Osteoblast (primary cell): ENCODE measurements at places on chromosomes 3 and 15. TPM values are rescaled to one million over a fixed set of nuclear protein-coding genes. Genes with fewer than 3 reads are reported as not detected.

The GRK7 gene
- total RNA-seq, result not detected in 2 replicates

- DNase-seq, result no peak
Measured at GRCh38 chr3:160695915-160696327, 19.0 kb downstream of the ARL14 start.

The PPARG gene
- total RNA-seq, result 7.2 and 9.4 TPM in 2 replicates

The CFAP100 gene
- total RNA-seq, result not detected in 2 replicates

DNA sequence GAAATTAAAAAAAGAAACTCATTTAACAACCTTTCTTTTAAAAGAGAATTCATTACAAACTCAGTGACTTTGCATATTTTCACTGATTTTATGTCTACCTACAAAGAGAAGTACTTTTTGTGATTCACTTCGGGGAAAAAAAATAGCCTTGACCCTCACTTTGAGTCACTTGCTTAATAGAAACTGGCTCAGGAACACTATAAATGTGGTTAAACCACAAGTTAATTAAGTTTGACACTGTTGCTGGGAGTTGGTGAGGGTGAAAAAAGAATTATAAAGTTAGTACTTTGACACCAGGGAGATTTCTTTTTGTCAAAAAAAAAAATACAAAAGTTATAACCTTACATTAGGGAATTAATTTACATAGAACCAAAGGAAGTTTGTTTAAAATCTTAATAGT lies 810.9 kb downstream of the NR2F2 start:
- DNase-seq, result no peak

The CHDH gene
- 0.72 and 0.88 TPM in 2 replicates for total RNA-seq

The LYSMD2 gene
- 3.3 and 4.7 TPM in 2 replicates for total RNA-seq

GRCh38 chr15:38658431-38658830 lies 93.8 kb upstream of the RASGRP1 start:
- DNase-seq, result no peak

The SLC9C1 gene
- not detected in 2 replicates for total RNA-seq

The ASB14 gene
- not detected in 2 replicates for total RNA-seq

DNA sequence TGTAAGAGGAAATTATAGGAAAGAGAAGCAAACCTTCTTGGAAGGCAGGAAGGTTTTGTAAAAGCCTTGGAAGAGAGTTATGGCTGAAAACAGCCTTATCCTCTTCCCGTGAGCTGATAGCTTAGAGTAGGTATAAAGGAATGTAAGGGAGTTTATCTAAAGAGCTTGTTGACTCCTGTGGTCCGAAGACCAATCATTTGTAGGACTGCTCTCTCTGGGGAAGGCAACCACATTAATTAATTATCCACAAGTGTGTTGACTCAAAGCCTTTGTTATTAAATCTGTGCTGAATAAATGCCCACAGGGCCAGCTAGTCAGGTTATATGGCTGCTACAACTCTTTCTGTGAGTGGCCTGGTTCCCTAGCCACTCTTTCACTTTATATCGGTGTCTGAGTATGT lies 452.1 kb upstream of the RASGRP1 start:
- peak; percentile 13 for DNase-seq

The SEMA3B gene
- 5.9 and 10.1 TPM in 2 replicates for total RNA-seq

The C3orf20 gene
- under 0.01 and 0.29 TPM in 2 replicates for total RNA-seq

DNA sequence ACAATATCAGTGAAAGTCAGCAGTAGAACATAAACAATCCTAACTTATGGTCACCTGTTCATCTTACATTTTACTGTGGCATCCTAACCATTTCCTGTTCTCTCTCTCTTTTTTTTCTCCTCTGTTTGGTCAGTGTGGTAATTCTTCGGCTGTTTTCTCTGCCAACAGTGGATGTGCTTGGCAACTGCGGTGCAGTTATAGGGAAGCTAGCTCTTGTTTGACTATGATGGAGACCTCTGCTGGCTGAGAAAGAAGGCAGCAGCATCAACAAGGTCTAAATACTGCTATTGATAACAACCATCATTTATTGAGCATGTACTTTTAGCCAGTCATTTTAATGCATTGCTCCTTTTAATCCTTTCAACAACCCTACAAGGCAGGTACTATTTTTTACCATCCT lies 723 bp upstream of the DRD3 start:
- no peak for DNase-seq

GRCh38 chr3:138800248-138800647 lies 34.5 kb downstream of the PIK3CB start:
- no peak for DNase-seq

- DNase-seq, result no peak
Measured at GRCh38 chr15:90394748-90395442, 6.9 kb downstream of the IQGAP1 start.

- no peak for DNase-seq
Measured at GRCh38 chr3:54360320-54360719, 238.0 kb downstream of the CACNA2D3 start.

DNA sequence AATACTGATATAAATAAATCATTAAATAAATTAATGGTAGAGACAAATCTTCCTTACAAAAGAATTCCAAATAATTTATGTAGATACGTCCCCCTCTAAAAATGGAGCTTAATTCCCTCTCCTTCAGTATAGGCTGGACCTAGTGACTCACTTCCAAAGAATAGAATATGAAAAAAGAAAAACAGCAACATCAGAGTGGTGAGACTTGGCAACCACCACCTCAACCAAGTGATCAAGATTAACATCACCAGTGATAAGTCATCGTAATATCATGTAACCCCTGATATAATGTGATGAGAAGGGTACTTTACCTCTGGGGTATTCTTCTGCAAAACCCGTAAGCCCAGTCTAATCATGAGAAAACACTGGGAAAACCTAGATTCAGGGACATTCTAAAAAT lies 13.4 kb downstream of the GOLGB1 start:
- DNase-seq, result no peak

The VGLL4 gene
- 58.0 and 68.8 TPM in 2 replicates for total RNA-seq

The SLC22A14 gene
- 0.29 and 0.36 TPM in 2 replicates for total RNA-seq

GRCh38 chr3:161020256-161020655 lies 84.9 kb downstream of the B3GALNT1 start:
- no peak for DNase-seq

DNA sequence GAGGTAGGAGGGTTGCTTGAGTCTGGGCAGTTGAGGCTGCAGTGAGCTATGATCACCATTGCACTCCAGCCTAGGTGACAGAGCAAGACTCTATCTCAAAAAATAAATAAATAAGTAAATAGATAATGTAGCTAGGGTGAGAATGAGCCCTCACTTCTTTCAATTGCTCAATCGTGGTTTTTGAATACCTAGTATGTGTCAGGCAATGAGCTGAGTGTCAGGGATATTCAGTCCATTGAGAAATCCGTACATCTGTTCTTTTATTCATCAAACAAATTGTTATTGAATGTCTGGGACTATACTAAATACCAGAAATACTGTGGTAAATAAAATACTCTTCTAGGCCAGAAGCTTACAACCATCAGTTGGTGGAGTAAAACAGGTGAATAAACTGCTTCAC lies 6.2 kb upstream of the ZNF148 start:
- DNase-seq, result no peak

DNA sequence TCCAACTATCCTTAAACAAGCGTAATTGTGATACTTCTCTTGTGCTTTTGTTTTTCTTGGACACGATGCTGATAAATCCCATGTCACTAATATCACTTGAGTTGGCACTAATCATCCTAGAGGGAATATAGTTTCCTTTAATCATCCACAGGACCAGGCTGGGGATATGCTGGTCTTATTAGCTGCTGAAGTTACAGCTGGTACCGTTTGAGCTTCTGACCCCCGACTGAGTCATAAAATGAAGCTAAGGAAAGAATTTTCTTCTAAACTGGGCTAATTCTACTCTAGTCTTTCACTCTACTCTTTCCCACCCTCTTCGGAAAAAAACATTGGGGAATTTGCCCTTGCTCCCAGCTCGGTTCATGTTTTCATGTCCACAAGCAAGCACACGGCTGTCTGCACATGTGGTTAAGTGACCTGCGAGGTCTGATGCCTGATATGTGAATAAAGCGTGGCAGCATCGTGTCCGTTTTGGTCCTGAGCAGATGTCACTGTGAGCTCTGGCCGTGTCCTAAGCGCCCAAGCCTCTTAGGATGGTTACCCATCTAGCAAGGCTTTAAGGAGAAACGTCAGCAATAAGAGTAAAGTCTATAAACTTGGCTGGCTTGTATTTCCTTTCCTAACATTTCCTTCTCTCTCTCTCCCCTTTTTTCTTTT lies 223.7 kb downstream of the ITPR1 start:
- no peak for DNase-seq

- DNase-seq, result no peak
Measured at GRCh38 chr3:151412989-151413388, 28.4 kb upstream of the P2RY12 start.

GRCh38 chr3:81666502-81667121 lies 94.8 kb downstream of the GBE1 start:
- DNase-seq, result peak; percentile 54

GRCh38 chr15:89851673-89852341 lies 37.2 kb upstream of the ANPEP start:
- no peak for DNase-seq

- DNase-seq, result no peak
Measured at GRCh38 chr3:2301361-2301760, 202.7 kb downstream of the CNTN4 start.

- DNase-seq, result peak; percentile 75
Measured at GRCh38 chr15:67076147-67076843, 10.9 kb downstream of the SMAD3 start.

DNA sequence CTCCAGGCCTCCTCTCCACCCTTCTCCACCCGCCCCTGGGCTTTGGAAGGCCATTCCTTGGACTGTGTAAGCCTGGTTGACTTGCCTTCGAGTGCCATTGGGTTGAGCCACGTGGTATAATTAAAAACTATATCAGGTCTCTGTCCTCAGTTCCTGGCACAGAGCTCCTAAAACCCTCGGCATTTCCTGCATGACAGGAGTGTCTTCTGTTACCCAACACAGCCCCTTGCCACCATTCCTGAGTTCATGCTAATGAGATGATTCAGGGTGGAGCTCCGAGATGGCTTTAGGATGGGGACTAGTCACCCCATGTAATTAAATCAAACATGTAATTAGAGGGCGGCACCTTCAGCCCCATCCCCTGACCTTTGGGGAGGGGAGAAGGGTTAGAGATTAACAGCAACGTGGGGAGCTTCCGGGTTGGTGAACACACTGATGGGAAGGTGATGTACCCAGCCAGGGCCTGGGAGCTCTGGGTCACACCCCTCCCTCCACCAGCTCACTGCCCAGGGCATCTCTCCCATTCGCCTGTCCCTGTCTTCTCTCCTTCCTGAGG lies 256.4 kb downstream of the FAM43A start:
- no peak for DNase-seq

- DNase-seq, result peak; percentile 49
Measured at GRCh38 chr15:69679623-69680228, 227.1 kb downstream of the RPLP1 start.

The GABRG3 gene
- not detected in 2 replicates for total RNA-seq

The ANKDD1A gene
- total RNA-seq, result 3.8 and 6.2 TPM in 2 replicates

GRCh38 chr3:55282994-55283393 lies 204.1 kb downstream of the WNT5A start:
- no peak for DNase-seq

The CPN2 gene
- under 0.01 and 0.29 TPM in 2 replicates for total RNA-seq

The CLDN1 gene
- 0.29 and 1.1 TPM in 2 replicates for total RNA-seq

DNA sequence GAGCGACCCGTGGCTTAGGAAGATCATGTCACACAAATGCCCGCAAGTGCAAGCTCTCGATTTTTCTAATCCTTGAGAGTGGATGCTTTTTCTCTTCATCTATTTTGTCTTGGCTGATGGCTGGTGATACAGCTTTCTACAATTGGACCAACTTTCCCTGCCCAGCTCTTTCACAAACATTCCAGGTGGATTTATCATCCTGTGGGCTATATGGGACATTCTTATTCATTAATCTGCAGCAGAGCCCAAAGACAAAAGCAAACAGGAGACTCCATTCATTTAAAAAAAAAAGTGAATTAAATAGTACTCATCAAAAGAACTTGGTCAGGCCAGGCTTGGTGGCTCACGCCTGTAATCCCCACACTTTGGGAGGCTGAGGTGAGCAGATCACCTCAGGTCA lies 14.2 kb upstream of the TSEN2 start:
- peak; percentile 85 for DNase-seq

DNA sequence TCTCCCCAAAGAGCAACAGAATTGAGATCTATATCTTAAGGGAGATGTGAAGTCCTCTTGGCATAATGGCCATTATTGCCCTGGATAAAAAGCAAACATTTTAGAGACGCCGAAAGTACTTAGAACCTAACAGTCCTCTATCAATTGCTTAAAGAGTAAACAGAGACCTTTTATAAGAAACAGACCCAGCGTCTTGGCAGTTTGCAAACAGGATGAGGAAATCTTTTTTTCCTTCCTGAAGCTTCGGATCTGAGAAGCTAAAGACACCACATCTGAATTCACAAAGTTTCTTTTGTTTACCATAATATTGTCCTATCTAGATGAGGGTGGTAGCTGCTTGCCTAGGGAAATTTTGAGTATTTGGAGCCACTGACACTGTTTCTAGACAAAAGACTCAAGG lies 59.9 kb upstream of the LIMD1 start:
- no peak for DNase-seq

DNA sequence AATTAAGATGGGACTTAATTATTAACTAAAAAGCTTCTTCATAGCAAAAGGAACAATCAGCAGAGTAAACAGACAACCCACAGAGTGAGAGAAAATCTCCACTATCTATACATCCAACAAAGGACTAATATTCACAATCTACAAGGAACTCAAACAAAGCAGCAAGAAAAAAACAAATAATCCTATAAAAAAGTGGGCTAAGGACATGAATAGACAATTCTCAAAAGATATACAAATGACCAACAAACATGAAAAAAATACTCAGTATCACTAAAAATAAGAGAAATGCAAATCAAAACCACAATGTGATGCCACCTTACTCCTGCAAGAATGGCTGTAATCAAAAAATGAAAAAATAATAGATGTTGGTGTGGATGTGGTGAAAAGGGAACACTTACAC lies 103.3 kb downstream of the TBL1XR1 start:
- no peak for DNase-seq

- no peak for DNase-seq
Measured at GRCh38 chr3:72013084-72013483, 228.1 kb upstream of the PROK2 start.

DNA sequence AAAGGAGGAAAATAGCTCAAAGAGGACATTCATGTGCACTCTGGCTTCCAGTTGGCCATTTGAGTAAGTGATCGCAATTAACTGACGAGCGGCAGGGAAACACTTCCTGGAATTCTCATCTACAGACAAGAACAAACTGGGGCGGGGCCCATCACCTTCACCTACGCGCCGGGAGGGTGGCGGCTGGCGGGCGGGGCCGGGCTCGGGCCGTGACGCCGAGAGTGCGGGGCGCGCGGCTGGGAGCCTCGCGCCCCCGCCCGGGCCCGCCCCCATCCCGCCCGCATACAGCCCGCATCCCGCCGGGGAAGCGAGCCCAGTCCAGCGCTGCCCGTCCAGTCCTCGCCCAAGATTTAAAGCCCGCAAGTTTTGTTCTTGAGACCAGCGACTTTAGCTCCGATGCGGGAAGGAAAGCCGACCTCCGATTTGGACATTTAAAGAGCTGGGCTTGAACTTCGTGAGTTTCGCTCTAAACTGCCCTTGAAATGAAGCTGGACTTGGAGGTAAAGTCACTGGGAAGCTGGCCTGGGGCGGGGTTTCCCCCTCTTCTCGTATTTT lies at the start of gene B3GNT5:
TSS of gene B3GNT5 (plus strand) at position 281 of the 555 bp plus-strand sequence. CDS start 16,546 bp downstream, outside the sequence.
- peak; percentile 85 for DNase-seq

- DNase-seq, result peak; percentile 32
Measured at GRCh38 chr3:185720326-185720725, 104.5 kb downstream of the IGF2BP2 start.

The TIMP4 gene
- total RNA-seq, result 2.4 and 3.3 TPM in 2 replicates

The SMAD6 gene
- total RNA-seq, result 28.9 and 31.8 TPM in 2 replicates

The LINGO1 gene
- total RNA-seq, result under 0.01 and 1.1 TPM in 2 replicates

The NLGN1 gene
- 7.7 and 9.0 TPM in 2 replicates for total RNA-seq

- DNase-seq, result no peak
Measured at GRCh38 chr3:26653811-26654425, 31.3 kb downstream of the LRRC3B start.
